ENCODE measurements at places on chromosomes 1 and 21.

- DNase-seq, result no peak
These were observed 28.6 kb downstream of the KIF26B start for GRCh38 chr1:245183429-245183828.

- no peak for DNase-seq
These were observed 144.3 kb downstream of the FCRL5 start for GRCh38 chr1:157407917-157408525.

DNA sequence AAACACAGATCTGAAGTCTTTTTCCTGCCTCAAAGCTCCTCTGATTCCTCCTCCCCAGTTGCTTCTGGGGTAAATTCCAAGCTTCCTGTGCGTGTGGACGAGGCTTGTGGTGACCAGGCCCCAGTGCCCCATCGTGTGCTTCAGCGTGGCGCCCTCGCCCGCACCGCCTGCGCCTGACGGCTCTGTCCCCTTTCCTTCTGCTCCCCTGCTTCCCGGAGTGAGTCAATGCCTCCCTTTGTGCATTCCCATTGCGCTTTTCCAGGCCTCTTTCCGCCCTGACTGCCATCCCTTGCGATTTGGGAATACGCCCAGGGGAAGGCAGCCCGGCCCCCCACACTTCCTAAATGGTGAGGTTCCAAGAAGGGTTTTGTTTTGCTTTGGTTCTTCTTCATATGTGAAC is 36.3 kb downstream of the FAAP20 start:
- no peak for DNase-seq

DNA sequence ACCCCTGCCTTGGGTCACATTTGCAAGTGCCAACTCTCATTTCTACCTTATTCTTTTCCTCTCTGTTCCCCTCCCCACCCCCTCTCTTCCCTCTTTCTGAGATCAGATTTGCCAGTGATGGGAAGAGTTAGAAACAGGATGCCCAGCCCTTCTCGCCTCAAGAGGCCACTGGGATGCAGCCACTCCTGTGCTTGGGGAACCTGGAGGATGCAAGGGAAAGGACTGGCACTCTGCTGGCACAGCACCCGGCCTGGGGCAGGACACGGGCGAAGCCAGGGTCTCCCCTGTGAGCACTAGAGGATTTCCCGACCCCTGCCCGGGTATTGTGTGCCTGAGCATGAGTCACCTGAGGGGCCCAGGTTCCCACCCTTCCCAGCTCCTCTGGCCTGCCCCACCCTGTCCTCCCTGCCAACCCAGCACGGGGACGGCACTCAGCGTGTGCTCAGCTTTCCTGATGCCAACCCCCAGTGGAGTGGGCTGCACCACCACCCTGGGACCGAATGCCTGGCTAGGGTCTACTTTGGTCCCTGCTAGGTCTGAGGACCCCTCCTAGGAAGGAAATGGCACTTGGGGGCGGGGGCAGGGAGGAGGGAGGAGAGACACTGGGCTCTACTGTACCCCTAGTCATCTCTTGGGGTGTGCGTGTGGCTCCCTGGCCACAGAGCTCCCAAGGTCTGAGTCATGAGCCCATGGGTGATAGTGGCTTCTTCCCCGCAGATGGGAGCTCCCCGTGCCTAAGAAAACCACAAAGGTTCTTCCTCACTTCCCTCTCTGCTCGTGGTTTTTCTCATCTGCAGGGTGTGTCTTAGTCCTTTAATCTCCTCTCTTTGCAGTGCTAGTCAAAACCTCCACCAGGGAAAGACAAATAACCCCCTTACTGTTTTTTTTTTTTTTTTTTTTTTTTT is 12.4 kb downstream of the LMNA start:
- DNase-seq, result no peak

GRCh38 chr1:19462781-19463503 is 22.4 kb downstream of the CAPZB start:
- DNase-seq, result no peak

GRCh38 chr1:224368409-224368808 is 11.7 kb downstream of the CNIH4 start:
- DNase-seq, result no peak

- no peak for DNase-seq
These were observed 26.7 kb upstream of the CTPS1 start for GRCh38 chr1:40952744-40953315.

- no peak for DNase-seq
These were observed 6.1 kb upstream of the MTF1 start for GRCh38 chr1:37865348-37866120.

- no peak for DNase-seq
These were observed 365.2 kb downstream of the USP25 start for GRCh38 chr21:16095005-16095404.
